CD4-positive, CD25-positive, alpha-beta regulatory T cell (primary cell): ENCODE measurements at places on chromosomes 4 and X.

DNA sequence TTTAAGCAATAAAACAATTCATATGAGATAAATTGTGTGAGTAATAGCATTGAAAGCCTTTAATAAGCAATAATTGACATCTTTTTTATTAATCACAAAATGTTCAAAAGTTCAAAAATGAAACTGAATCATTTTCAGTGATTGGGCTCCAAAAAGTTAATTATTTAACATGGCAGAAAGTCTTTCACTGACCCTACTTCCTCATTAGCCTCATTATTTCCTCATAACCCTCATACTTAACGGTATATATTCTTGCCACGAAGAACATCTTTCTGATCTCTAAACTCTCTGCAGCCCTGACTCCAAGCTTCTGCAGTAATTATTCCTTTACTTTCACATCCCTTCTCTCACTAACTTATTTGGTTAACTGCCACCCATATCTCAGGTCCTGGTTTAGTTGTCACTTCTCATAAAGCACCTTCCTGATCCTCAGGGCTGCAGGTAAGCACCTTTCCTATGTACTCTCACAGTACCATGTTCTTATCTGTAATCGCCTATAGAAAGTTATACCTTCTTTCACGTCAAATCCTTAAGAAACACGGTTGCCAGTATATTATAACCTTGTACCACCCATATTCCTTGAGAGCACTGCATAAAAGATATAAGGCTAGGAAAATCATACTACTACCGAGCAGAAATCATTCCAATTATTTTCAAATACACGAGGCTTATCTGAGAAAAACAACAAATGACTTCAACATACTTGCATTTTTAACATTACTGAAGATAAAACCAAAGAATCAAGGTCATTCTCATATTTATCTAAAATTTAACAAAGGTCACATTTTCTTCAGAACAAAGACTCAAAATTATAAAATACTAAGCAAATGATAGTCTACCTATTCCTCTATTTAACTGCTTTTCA, 72.2 kb downstream of the PPP3CA start:
- DNase-seq, result no peak

- no peak for DNase-seq
These were observed 1.3 kb upstream of the ATP6AP1 start for GRCh38 chrX:154426916-154427770.

- no peak for DNase-seq
These were observed 778 bp downstream of the C1QTNF7 start for GRCh38 chr4:15428611-15429010.

DNA sequence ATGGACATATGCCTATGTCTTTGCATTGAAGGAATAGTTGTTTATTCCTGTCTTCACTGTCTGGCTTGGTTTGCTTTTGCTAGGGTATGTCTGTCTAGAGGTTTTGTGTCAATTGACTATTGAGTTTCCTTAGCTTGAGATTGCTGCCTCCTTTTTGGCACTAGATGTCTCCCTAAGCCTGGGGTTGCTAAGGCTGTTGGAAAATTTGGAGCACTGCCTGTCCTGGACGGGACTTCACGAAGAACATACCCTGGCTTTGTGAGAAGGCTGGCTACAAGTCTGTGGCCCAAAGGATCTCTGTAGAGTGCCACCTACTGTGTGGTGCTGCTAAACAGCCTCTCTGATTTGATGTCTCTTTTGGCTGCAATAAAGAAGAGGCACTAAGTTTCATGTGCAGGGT, 183.8 kb upstream of the NUDT10 start:
- no peak for DNase-seq

GRCh38 chr4:184126800-184127199, 90.9 kb downstream of the ENPP6 start:
- no peak for DNase-seq

- DNase-seq, result no peak
These were observed 56.6 kb downstream of the ANAPC10 start for GRCh38 chr4:145041378-145041777.

- no peak for DNase-seq
These were observed 103.6 kb downstream of the EMCN start for GRCh38 chr4:100414016-100414790.

GRCh38 chrX:77749695-77750094, 36.3 kb downstream of the ATRX start:
- DNase-seq, result no peak
